ENCODE measurements at places on chromosomes 6 and 20.

GRCh38 chr20:20821484-20822260, 109.2 kb upstream of the RALGAPA2 start:
- DNase-seq = no peak

GRCh38 chr20:60948224-60948623, 303.8 kb upstream of the CDH4 start:
- DNase-seq = no peak

GRCh38 chr20:50213531-50214106, 23.0 kb downstream of the CEBPB start:
- no peak for DNase-seq

GRCh38 chr6:257031-257725, 35.1 kb upstream of the DUSP22 start:
- no peak for DNase-seq

GRCh38 chr20:2919518-2920245, 46.4 kb downstream of the PTPRA start:
- DNase-seq = no peak

DNA sequence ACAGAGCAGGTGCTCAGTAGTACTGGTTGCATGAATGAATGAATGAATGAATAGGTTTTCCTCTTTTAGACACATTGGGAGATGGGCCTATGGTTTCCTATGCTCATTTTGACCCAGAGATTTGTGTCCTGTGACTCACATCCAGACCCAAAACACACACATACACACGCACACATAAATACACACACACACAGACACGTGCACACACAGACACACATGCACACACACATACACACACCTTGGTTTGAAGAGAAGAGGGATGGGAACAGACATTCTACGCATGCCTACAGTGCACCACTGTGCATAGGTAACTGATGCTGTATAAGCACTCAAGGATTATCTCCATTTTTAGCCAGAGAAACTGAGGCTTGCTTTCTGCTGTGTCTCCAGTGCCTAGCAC, 4.1 kb downstream of the JPH2 start:
- DNase-seq = no peak
